SJCRH30 (cell line): ENCODE measurements at places on chromosomes 1 and 21.

DNA sequence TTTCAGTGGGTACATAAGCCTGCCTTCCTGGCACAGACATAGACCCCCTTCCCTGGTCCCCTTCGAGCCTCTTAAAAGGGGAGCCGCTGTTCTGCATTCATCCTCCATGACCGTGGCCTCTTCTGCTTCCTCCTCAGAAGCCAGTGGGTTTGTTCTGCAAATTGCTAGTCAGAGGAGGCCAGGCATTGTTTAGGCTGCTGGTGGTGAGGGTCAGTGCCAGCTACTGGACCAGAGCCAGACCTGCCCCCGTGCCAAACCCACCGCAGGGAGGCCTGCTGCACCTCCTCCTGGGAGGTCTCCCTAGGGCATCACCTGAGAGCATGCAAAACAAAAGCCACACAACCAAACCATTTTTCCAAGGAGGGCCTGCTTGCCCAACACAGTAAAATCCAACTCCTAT is 178.4 kb downstream of the MIS18A start:
- no peak overlapping the region for H3K4me3 ChIP-seq
- no peak for DNase-seq
- no peaks in the 10 kb centered on the region for H3K36me3 ChIP-seq
- no peaks in the 10 kb centered on the region for H3K27me3 ChIP-seq

GRCh38 chr1:54402896-54403295 is 3.3 kb downstream of the SSBP3 start:
- peaks cover 31% of the 10 kb centered on the region for H3K36me3 ChIP-seq
- H3K4me3 ChIP-seq: no peak overlapping the region
- peaks cover 6% of the 10 kb centered on the region for H3K4me1 ChIP-seq

DNA sequence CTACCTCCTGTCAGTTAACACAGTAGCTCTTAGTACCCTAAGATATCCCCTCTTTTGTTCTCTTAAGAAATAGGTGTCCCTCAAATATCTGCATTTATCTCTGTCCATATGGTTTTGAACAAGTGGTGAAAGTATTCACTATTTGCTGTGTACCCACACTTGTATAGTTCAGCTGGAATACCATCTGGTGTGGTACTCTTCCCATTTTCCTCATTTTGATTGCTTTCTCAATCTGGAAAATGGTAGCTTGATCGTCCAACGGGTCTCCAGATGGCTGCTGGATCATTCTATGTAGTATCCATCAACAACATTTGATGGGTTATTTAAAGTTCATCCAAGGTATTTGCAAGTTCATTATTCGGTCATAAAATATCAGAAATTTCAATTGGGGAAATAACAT is 100.3 kb upstream of the DPYD start:
- no peak for DNase-seq
- H3K27ac ChIP-seq: no peak overlapping the region
- no peaks in the 10 kb centered on the region for H3K36me3 ChIP-seq
- no peak overlapping the region for H3K4me3 ChIP-seq
- H3K27me3 ChIP-seq: no peaks in the 10 kb centered on the region
- no peaks in the 10 kb centered on the region for H3K4me1 ChIP-seq

- no peaks in the 10 kb centered on the region for H3K27me3 ChIP-seq
- H3K27ac ChIP-seq: no peak overlapping the region
- DNase-seq: peak; percentile 78
- no peaks in the 10 kb centered on the region for H3K36me3 ChIP-seq
Measured at GRCh38 chr1:166597516-166597915, 241.8 kb upstream of the POGK start.

GRCh38 chr21:38915546-38915945 is 109.8 kb downstream of the ETS2 start:
- 0 out of 2 replicates have a peak, but pooled peaks cover 4% of the 10 kb centered on the region for H3K27me3 ChIP-seq
- H3K36me3 ChIP-seq: no peaks in the 10 kb centered on the region
- peaks cover 2% of the 10 kb centered on the region; the same call in 1 of the 2 replicates for H3K4me1 ChIP-seq
- DNase-seq: no peak

GRCh38 chr1:193766329-193766728 is 579.9 kb upstream of the B3GALT2 start:
- no peaks in the 10 kb centered on the region for H3K36me3 ChIP-seq
- H3K4me1 ChIP-seq: no peaks in the 10 kb centered on the region
- no peak overlapping the region for H3K4me3 ChIP-seq
- no peak overlapping the region for H3K27ac ChIP-seq

GRCh38 chr21:43192501-43193081 is 23.8 kb downstream of the CRYAA start:
- no peak overlapping the region for H3K27ac ChIP-seq
- H3K4me1 ChIP-seq: peaks cover 15% of the 10 kb centered on the region
- H3K36me3 ChIP-seq: no peaks in the 10 kb centered on the region
- H3K27me3 ChIP-seq: no peaks in the 10 kb centered on the region

GRCh38 chr21:46675595-46676280 is 40.3 kb downstream of the PRMT2 start:
- no peaks in the 10 kb centered on the region for H3K4me1 ChIP-seq
- no peak overlapping the region for H3K27ac ChIP-seq
- H3K36me3 ChIP-seq: no peaks in the 10 kb centered on the region
- H3K27me3 ChIP-seq: no peaks in the 10 kb centered on the region
- no peak for DNase-seq

DNA sequence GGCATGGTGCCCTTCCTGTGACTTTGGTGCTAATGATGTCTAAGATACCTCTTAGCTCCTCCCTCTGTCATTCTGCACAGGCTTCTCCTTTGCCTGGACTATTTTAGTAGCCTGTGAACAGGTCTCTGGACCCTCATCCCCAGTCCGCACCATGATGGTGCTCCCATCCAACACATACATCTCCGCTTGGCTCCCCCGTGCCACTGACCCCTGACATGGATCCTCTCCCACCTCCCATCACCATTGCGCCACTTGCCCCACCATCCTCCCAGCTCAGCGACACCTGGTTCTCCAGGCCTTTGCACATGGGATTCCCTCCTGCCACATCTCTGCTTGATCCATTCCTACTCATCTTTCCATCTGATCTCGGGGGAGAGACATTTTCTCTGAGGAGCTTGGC is 33.9 kb downstream of the RUNX3 start:
- H3K27me3 ChIP-seq: peaks cover 38% of the 10 kb centered on the region
- H3K27ac ChIP-seq: no peak overlapping the region
- H3K4me1 ChIP-seq: no peaks in the 10 kb centered on the region

DNA sequence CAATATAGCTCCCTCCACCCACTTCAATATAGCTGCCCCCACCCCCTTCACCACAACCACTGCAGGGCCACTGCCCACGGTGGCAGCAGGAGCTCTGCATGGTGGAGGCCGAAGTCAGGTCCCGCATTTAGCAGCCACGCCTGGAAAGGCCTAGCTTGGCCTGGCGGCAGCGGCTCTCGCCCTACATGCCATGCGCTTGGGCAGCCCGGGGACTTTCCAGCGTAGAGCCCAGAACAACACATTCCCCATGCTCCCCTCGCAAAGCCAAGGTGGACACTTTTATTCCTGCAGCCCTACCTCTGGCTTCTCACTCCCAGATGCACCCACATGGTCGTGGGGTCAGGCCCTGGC is 37.1 kb downstream of the LHX4 start:
- no peak for DNase-seq
- H3K4me1 ChIP-seq: peaks cover 61% of the 10 kb centered on the region
- H3K27ac ChIP-seq: no peak overlapping the region
- H3K36me3 ChIP-seq: no peaks in the 10 kb centered on the region
